Progenitor cell of endocrine pancreas (in vitro differentiated cells): ENCODE measurements at places on chromosomes 7 and 10. TPM values are rescaled to one million over a fixed set of nuclear protein-coding genes. Genes with fewer than 3 reads are reported as not detected.

DNA sequence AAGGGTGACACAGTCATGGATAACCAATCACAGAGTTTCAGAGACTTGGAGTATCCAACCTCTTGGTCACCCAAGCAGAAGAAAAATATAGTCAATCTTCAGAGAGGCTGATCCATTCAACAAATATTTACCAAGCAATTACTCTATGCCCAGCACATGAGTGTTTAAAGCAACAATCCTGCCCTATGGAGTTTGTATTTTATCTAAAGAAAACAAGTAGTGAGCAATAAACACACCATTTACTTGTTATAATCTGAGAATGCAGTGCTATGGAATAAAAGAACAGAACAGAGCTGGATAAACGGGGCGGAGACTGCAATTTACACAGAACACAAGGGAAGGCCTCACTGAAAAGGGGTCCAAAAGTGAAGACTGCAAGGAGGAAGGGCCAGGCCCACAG, 63.8 kb downstream of the GRB10 start:
- no peak for DNase-seq
- peak overlapping the region; percentile 65 for H3K27ac ChIP-seq
- peaks cover 72% of the 10 kb centered on the region for H3K27me3 ChIP-seq
- peaks cover 4% of the 10 kb centered on the region for H3K36me3 ChIP-seq
- H3K4me1 ChIP-seq, result peaks cover 32% of the 10 kb centered on the region

- H3K4me3 ChIP-seq, result no peak overlapping the region
- no peak for DNase-seq
- peaks cover 7% of the 10 kb centered on the region for H3K36me3 ChIP-seq
- H3K4me1 ChIP-seq, result peaks cover 42% of the 10 kb centered on the region
- H3K27me3 ChIP-seq, result peaks cover 17% of the 10 kb centered on the region
- no peak overlapping the region for H3K27ac ChIP-seq
These were observed 3.8 kb downstream of the PLCE1 start for GRCh38 chr10:93997546-93997945.

The MYH16 gene
- not detected in 2 replicates for total RNA-seq

The SUGCT gene
- 5.7 and 6.2 TPM in 2 replicates for total RNA-seq

The PCGF5 gene
- 19.2 and 19.4 TPM in 2 replicates for total RNA-seq

The RPEL1 gene
- total RNA-seq, result not detected in 2 replicates

DNA sequence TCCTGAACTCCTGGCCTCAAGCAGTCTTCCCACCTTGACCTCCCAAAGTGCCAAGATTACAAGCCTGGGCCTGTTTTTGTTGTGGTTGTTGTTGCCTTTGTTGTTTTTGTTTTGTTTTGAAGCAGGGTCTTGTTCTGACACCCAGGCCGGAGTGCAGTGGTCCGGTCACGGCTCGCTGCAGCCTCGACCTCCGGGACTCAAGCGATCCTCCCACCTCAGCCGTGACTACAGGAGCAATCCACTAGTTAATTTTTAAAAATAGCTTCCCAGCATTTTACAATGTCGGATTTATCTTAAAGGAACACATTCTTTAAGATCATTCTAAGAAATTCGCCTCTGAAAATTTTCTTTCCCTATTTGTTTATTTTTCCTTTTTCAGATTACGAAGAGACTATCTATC, 27.7 kb upstream of the AP5Z1 start:
- peak overlapping the region; percentile 72 for H3K27ac ChIP-seq
- H3K4me3 ChIP-seq, result no peak overlapping the region
- H3K4me1 ChIP-seq, result peaks cover 39% of the 10 kb centered on the region
- H3K27me3 ChIP-seq, result no peaks in the 10 kb centered on the region
- no peak for DNase-seq

The ZPBP gene
- total RNA-seq, result not detected in 2 replicates

DNA sequence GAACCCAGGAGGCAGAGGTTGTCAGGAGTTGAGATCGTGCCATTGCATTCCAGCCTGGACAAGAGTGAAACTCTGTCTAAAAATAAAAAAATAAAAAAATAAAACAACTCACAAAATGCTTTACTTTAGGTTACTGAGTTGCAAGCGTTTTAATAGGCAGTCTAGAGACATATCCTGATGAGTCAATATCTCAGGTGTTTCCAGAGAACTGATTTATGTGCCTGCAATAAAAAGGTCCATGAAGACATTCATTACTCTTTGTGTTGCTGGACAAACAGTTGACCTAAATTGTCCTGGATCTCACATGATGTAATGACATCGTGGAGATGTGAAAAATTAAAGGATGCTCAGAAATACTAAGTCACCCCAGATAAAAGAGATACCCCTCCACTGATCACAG, 31.5 kb downstream of the CDNF start:
- no peak overlapping the region for H3K4me3 ChIP-seq
- H3K36me3 ChIP-seq, result no peaks in the 10 kb centered on the region
- peaks cover 11% of the 10 kb centered on the region for H3K4me1 ChIP-seq
- H3K27ac ChIP-seq, result no peak overlapping the region

The CHCHD2 gene
- total RNA-seq, result 137 TPM in 2 replicates

- H3K27ac ChIP-seq, result no peak overlapping the region
- no peaks in the 10 kb centered on the region for H3K36me3 ChIP-seq
- H3K4me3 ChIP-seq, result no peak overlapping the region
- no peaks in the 10 kb centered on the region for H3K27me3 ChIP-seq
These were observed 111.9 kb upstream of the IGFBP3 start for GRCh38 chr7:46032942-46033341.

- H3K4me3 ChIP-seq, result no peak overlapping the region
- no peaks in the 10 kb centered on the region for H3K27me3 ChIP-seq
- H3K4me1 ChIP-seq, result peaks cover 23% of the 10 kb centered on the region
- no peaks in the 10 kb centered on the region for H3K36me3 ChIP-seq
These were observed 2.0 kb downstream of the SOSTDC1 start for GRCh38 chr7:16463520-16463919.

DNA sequence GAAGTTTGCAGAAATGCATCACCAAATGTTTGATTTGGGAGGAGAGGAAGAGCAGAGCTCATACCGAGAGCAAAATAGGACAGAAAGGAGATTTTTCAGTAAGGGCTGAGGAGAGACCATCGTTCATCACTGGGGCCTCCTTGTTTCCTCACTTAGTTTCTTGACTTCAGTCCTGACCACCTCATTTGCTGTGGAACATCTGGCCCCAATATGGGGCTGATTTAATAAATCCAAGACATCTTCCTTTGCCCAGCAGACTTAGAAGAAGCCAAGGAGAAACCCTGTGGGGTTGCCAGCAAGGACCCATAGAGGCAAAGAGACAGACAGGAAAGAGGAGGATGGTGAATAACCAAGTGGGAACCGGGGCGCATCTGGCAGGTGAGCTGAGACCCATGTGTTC, 60.4 kb downstream of the CHST3 start:
- H3K27ac ChIP-seq, result no peak overlapping the region
- H3K4me3 ChIP-seq, result no peak overlapping the region
- peaks cover 9% of the 10 kb centered on the region for H3K4me1 ChIP-seq
- no peak for DNase-seq
- H3K36me3 ChIP-seq, result no peaks in the 10 kb centered on the region
- peaks cover 2% of the 10 kb centered on the region for H3K27me3 ChIP-seq

DNA sequence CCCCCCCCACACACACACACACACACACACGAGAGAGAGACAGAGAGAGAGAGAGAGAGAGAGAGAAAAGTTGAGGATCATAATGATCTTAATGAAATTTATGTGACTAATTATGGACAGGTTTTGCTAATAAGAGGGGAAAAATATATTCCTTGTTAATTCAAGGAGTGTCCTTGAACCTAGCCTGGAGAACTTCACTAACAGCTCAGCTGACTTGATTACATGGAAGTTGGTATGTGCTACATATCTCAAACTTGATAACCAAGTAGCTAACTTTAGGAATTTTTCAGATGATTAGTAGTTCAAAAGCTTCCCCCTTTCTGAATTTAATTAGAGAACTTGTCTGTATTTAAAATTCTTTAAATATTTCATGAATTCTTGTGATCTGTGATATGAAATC, 15.3 kb downstream of the SLF2 start:
- peaks cover 33% of the 10 kb centered on the region for H3K36me3 ChIP-seq
- H3K4me1 ChIP-seq, result peaks cover 1% of the 10 kb centered on the region
- no peak overlapping the region for H3K27ac ChIP-seq
- H3K27me3 ChIP-seq, result no peaks in the 10 kb centered on the region
- DNase-seq, result no peak
- H3K4me3 ChIP-seq, result no peak overlapping the region

- H3K27ac ChIP-seq, result peak overlapping the region; percentile 63
- no peak for DNase-seq
- peaks cover 13% of the 10 kb centered on the region for H3K27me3 ChIP-seq
- no peaks in the 10 kb centered on the region for H3K36me3 ChIP-seq
- no peaks in the 10 kb centered on the region for H3K4me1 ChIP-seq
- H3K4me3 ChIP-seq, result no peak overlapping the region
These were observed 65.8 kb upstream of the ANTXRL start for GRCh38 chr10:46220872-46221538.

- H3K36me3 ChIP-seq, result no peaks in the 10 kb centered on the region
- H3K4me1 ChIP-seq, result no peaks in the 10 kb centered on the region
- H3K27ac ChIP-seq, result no peak overlapping the region
- H3K4me3 ChIP-seq, result no peak overlapping the region
These were observed 97.5 kb upstream of the MGMT start for GRCh38 chr10:129369566-129369965.

The NUTM2D gene
- 9.8 and 10.7 TPM in 2 replicates for total RNA-seq

The AGR2 gene
- total RNA-seq, result 25.8 and 56.3 TPM in 2 replicates
